ENCODE measurements at places on chromosomes 1 and 21. TPM values are rescaled to one million over a fixed set of nuclear protein-coding genes. Genes with fewer than 3 reads are reported as not detected.

The OR2L8 gene
- not detected for total RNA-seq

GRCh38 chr1:221683681-221684080, 58.2 kb downstream of the DUSP10 start:
- DNase-seq, result no peak

DNA sequence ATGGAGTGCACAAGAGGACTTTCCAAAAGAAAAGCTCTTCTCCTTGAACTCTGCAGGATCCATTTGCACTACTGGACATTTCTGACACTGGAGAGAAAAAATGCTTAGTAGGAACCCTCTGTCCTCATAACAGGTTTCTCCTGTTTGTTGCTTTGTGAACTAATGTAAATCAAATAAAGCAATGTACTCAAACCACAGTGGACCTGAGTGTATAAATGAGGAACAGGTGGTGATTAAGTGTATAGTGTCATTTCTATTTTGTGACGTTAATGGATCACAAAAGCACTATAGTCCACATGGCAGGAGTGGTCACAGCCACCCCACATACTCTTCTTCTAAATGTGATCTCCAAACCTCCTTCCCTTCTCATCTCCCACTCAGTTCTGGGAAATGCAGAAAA, 268.4 kb upstream of the DUSP10 start:
- no peak for DNase-seq

DNA sequence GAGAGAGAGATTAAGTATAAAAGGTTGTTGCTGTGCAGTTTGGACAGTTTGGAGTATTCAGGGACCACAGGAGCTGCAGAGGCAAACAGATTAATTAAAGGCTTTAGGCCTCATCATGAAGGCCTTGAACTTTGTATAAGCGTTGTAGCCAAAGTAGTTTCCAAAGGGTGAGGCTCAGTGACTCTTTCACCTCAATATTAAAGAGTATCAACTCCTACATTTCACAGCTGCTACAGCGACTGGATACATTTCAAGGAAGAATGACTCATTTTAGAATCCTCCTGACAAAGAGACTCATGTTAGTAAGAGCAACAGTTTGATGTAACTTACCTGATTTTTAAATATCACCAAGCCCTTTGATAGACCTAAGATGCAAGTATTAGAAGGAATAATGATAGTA, 355.5 kb downstream of the HLX start:
- no peak for DNase-seq

The OR2AK2 gene
- not detected for total RNA-seq

The SPAG17 gene
- not detected for total RNA-seq

GRCh38 chr1:116288201-116288598, 84.8 kb upstream of the ATP1A1 start:
- DNase-seq, result no peak

GRCh38 chr1:80988926-80989325, 811.8 kb upstream of the ADGRL2 start:
- DNase-seq, result no peak

DNA sequence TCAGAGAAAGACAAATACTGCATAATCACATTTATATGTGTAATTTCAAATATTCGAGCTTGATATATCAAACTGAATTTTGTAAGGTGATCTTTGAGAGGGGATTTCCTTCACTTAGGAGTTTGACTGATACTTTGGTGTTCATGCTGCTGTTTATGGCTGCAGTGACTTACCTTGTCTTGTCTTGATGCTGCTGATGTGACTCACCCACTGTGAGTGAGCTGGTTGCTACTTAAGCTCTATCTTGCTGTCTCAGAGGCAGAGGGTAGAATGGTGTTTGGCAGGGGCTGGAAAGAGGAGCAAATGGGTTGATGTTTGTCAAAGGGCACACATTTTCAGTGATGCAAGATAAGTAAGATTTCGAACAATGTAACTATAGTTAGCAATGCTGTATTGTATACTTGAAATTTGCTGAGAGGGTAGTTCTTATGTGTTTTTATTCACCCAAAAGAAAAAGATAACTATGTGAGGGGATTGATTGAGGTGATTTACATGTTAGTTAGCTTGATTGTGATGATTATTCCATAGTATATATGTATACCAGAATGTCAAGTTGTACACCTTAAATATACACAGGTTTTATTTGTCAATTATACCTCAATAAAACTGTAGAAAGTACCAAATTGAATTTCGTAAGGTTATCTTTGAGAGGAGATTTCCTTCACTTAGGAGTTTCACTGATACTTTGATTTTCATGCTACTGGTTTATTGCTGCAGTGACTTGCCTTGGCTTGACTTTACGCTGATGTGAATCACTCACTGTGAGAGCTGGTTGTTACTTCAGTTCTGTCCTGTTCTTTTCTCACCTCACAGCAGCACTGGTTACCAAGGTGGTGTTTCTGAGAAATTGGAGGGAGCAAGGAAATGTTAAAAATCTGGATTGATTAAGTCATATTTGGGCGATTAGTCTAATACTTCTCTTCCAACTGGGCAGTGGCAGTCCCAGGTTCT, 94.5 kb upstream of the SLC5A9 start:
- no peak for DNase-seq

DNA sequence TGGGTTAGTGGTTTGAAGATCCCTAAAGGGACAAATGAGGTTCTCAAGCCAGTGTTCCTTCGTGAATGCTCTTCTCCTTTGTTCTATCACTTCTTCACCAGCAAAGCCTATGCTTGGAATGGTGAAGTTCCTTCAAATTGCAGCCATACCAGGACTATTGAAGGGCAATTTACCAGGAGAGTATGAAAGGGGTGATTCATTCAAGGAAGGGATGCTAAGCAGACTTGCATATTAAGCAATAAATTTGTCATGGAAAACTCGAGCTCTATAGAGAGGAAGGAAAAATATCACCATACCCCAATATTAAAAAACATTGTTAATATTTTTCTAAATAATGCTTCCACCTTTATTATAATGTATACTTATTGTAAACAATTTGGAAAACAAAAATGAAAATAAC, 9.3 kb upstream of the TSNAX start:
- no peak for DNase-seq

GRCh38 chr1:36304970-36305914, 926 bp upstream of the SH3D21 start:
- no peak for DNase-seq

- DNase-seq, result no peak
These were observed 141.1 kb downstream of the DISP1 start for GRCh38 chr1:222955964-222956363.

GRCh38 chr1:150017206-150017750, 6.8 kb upstream of the OTUD7B start:
- DNase-seq, result no peak

The RHD gene
- not detected for total RNA-seq

GRCh38 chr1:161098210-161099068, at the start of gene KLHDC9:
Gene KLHDC9, plus strand, starts transcription at chr1:161098361. Its CDS starts 175 bp downstream, at chr1:161098536.
- peak; percentile 81 for DNase-seq

The LIPI gene
- not detected for total RNA-seq

- peak; percentile 35 for DNase-seq
These were observed 683.2 kb upstream of the TPTE start for GRCh38 chr21:9837946-9838737.

The INSRR gene
- total RNA-seq, result 0.72 TPM

GRCh38 chr1:13587256-13588030, 3.8 kb downstream of the PDPN start:
- DNase-seq, result no peak

GRCh38 chr21:25179116-25179515, 428.2 kb downstream of the MRPL39 start:
- no peak for DNase-seq

DNA sequence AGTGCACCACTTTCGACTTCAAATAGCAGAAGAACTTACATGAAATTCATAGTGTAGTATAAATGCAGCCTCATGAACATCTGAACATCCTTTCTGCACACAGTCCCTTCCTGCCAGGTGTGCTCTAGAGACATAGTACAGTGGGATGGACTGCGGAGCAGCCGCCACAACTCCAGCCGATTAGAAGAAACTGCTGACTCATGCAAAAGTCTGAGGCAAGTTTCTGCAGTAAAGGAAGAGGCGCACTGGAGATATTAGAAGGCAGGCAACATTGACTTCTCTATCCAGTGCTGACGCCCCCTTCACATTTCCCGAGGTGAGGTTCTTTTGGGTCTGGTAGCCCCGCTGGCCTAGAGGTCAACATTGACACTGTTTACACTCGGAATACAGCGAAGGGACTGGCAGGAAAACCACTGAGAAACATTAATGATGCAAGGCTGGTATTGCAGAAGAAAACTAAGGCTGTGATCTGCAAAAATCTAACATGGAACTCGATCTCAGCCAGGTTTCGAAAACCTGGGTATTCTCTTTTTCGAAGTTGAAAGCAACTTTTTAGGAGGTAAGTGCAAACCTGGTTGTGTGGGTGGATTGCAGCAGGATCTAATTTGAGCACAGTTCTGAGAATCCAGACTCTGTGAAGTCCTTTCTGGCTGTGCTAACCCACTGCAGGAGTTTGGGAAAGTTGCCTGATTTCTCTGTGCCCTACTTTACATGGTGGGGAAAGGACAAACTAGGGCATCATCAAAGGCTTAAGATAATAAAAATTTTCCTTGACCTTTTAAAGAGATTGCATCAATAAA, 90.7 kb downstream of the CDC7 start:
- no peak for DNase-seq

- no peak for DNase-seq
These were observed 40.3 kb downstream of the CFHR5 start for GRCh38 chr1:197017558-197018146.

- DNase-seq, result no peak
These were observed 40.2 kb downstream of the PRSS38 start for GRCh38 chr1:227855687-227856086.

- no peak for DNase-seq
These were observed 103.8 kb downstream of the GREM2 start for GRCh38 chr1:240508201-240508600.

The ZMYM1 gene
- total RNA-seq, result 4.3 TPM
